ENCODE measurements at places on chromosomes 16 and 17.

DNA sequence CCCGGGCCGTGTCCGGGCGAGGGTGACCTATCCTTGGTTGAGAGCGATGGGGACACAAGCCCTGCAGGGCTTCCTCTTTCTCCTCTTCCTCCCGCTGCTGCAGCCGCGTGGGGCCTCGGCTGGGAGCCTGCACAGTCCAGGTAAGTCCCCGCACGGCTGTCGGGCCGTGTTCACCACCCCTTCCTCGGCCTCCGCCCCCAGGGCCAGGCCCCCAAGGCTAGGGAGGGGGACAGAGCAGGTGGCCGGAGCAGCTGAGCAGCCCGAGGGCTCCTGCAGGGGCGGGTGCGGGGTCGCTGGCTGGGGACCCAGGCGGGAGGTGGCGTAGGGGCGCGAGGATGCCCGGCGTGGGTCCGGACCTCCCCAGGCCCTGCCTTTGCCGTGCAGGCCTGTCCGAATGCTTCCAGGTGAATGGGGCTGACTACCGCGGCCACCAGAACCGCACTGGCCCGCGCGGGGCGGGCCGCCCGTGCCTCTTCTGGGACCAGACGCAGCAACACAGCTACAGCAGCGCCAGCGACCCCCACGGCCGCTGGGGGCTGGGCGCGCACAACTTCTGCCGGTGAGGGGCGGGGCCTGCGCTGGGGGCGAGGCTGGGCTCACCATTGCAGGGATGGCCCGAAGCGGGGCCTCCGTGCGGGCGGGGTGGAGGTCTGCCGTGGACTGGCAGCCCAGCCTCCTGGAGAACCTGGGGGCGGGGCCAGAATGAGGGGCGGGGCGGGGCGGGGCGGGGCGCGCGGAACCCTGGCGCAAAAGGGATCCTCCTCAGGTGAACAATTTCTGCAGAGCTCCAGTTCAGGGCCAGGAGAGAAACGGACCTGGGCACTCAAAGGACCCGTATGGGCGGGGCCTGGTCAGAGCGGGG lies 631 bp downstream of the KREMEN2 start:
- peak; percentile 85 for DNase-seq

DNA sequence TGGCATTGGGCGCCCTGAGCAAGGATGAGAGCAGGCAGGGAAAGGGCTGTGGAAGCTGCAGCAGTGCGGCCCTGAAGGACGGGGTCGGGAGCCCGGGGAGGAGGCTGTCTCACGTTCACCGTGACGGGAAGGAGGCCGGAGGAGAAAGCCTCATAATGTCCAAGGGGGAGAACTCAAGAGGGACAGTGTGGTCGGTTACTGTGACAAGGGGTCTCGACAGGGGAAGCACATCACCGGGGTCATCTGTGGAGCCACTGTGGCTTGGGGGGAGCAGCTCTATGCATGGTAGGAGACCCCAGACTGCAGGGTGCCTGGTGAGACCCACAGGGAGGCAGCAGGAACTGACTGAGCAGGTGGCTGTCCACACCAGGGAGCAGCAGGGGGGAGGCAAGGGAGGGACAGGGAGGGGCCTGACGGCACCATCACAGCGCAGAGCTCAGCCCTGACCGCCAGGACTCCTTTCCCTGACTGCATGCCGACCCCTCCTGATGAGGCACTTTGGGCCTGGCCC lies 154.6 kb upstream of the CHMP6 start:
- DNase-seq: no peak

- DNase-seq: no peak
These were observed 27.2 kb downstream of the MOSMO start for GRCh38 chr16:22035153-22035552.

GRCh38 chr16:10517868-10518267 lies 62.5 kb downstream of the EMP2 start:
- DNase-seq: no peak

DNA sequence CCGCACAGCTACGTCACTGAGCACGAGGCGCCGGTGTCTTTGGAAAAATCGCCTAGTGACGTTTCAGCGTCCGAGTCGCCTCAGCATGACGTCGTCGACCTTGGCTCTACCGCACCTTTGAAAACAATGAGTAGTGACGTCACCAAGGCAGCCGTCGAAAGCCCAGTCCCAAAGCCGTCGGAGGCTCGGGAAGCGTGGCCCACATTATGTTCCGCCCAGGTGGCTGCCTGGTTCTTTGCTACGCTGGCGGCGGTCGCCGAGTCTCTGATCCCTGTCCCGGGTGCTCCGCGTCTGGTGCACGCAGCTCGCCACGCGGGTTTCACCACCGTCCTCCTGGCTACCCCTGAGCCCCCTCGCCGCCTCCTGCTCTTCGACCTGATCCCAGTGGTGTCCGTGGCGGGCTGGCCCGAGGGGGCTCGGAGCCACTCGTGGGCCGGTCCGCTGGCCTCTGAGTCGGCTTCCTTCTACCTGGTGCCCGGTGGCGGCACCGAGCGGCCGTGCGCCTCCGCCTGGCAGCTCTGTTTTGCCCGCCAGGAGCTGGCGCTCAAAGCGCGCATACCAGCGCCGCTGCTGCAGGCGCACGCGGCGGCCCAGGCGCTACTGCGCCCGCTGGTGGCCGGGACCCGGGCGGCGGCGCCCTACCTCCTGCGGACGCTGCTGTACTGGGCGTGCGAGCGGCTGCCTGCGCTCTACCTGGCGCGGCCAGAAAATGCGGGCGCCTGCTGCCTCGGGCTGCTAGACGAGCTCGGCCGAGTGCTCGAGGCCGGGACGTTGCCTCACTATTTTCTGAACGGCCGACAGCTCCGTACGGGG lies 1.5 kb downstream of the TMEM102 start:
- peak; percentile 85 for DNase-seq

- no peak for DNase-seq
These were observed 136.0 kb upstream of the IRX3 start for GRCh38 chr16:54422569-54422978.

DNA sequence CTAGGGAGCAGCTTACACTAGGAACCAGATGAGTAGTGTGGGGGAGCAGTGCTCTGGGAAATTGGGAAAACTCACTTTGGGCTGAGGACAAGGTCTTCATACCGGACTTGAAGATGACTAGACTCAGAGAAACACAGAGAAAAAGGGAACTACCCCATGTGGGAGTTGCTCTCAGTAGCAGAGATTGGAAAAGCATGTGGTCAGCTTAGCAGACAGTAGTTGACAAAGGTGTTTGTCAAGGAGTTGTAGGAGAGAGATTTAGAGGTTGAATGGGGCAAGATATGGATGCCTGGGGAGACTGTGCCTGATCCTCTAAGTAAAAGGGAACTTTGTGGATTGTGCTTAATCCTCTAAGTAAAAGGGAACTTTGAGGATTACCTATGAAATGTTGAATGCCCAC lies 194.5 kb upstream of the COX10 start:
- peak; percentile 57 for DNase-seq

DNA sequence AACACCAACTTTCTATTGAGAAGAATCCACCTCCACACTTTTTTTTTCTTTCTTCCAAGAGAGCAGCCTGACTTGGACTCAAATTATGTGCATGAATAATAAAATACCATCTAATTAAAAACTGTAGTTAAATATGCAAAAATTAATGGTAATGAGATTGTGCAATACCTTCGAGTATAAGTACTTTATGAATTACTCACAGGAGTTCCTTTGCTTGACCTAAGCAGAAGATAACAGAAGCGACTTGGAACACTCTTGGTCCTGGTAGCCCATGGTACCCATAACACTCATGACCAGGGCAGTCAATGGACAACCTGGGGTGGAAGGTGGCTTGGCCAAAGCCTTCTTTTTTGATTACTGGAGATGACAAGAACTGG lies 203.5 kb upstream of the IRX3 start:
- no peak for DNase-seq

DNA sequence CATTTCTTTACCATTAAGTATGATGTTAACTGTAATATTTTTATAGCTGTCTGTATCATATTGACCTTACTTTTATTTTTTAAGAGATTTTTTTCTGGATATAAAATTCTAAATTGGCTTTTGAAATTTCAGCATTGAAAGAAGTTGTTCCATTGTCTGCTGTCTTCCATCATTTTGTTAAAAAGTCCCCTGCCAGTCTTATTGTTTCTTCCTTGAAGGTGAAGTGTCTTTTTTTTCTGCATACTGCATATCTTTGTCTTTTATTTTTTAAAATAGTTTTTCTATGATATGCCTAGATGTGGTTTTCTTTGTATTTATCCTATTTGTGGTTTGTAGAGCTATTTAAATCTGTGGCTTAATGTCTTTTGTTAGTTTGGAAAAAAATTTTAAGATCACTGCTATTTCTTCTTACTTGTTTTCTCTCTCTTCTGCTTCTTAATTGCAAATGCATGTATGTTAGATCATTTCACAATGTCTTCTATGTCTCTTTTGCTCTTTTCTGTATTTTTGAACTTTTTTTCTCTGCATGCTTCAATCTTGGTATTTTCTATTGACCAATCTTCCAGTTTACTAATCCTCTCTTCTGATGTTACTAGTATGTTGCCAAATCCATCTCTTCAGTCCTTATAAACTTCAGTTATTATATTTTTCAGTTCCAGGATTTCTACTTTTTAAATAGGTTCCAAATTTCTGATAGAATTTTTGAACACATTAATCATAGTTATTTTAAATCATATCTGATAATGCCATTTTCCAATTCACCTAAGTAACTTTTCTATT lies 20.2 kb downstream of the IL21R start:
- DNase-seq: no peak

GRCh38 chr16:23048164-23048563 lies 101.1 kb downstream of the USP31 start:
- no peak for DNase-seq

DNA sequence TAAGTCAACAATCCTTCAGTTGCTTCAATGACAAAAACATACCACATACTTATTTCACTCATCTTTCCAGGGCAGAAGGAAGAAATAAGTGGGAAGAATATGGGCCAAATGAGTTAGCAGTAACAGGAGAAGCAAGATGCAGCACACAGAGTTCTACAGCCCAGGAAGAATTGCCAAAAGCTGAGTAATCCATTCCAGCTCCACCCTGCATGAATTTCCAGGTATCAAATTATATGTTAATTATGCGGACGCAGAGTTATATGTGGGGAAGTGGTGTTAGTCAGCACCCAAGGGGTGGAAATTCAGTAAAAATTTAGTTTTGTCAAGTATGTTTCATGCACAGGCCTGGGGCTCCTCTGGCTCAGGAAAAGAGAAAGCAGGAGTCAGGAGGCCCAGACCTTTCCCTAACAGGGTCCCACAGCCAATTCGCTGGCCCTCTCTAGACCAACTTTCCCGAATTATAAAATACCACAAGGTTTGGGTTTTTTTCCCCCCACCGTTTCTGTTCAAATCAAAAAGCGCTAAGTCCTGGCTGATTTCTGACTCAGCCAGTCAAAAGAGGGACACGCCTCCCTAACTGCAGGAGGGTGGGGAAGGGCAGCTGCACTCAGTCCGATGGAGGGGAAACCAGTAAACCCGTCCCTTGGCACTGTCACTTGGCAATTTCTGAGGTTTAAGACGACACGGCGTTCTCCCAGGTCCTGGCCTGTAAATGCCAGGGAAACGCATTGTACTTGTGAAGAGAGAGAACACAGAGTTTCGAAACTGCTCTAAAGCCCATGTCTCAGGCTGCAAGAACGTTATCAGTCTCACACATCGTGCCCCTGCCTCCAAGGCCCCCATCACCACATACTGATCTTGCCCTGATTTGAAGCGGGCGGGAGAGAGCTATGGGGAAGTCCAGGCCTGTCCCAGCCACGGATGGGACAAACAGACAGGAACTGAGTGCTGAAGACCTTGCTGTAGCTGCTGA lies 58.1 kb downstream of the ZFHX3 start:
- DNase-seq: peak; percentile 80

DNA sequence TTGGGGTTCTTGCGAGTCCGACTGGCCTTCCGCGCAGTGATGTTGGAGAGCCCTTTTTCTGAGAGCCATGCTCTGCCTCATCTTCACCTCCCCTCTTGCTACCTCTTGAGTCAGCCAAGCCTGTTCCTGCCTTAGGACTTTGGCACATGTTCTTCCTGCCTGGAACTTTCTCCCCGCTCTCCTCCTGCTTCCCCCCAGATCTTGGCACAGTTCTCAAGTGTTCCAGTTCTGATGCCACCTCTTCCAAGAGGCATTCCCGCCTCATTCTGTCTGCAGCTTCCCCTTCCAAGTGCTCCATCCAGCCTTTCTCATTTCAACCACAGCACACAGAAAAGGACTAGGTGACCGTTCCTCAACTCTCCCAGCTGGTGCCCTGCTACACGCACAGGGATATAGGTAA lies 7.7 kb downstream of the AKAP1 start:
- no peak for DNase-seq

DNA sequence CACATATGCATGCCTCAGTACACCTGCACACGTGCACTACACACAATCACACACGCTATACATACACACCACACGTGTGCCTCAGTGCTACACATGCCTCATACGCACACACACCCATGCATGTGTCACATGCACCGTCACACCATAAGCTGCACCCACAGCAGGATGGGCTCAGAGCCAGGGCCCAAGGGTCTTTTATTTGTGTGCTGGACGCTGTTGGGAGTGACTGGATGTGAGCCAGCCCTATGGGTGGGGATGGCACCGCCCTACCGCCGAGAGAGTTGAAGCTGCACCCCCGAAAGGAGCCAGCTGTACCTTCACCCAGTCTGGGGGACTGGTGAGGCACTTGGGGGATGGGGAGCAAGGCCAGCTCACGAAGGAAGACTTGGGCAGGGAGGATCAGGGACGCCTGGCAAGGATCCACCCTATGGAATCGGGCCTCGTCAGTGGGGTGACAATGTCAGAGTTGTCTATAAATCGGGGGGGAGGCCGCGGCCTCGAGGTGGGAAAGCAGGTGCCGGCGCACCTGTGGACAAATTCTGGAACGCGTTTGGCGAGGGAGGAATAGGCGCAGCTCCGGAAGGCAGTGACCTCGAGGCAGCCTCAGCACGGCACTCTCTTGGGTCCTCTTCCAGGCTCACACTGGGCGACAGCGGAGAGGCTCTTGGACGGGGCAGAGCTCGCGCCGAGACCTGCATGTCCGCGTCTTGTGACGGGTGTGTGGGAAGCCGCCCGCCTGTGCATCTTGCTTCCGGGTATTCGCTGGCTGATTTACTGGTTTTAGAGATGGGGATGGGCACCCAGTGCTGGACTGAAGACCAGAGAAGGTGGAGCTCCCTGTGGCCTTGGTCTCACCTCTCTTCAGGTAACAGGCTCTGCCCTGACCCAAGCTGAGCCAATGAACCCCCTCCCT lies 7.3 kb downstream of the RGS11 start:
- no peak for DNase-seq

DNA sequence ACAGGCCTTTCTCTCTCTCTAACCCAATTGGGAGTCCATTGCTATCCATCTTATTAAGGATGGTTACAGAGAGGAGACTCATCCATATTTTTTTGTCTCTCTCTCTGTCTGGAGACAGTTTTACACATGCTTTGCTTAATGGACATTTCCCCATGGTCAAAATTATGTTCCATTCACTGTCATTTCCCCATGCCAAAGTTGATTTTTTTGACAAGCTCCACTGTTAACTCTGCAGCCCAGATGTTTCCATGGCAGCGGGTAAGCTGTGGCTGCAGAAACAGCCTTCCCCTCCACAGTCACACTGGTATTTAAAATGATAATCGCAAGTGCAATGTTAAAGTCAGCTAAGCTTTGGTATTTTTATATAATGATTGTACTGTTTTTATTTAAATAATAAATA lies 63.9 kb upstream of the HLF start:
- DNase-seq: no peak

DNA sequence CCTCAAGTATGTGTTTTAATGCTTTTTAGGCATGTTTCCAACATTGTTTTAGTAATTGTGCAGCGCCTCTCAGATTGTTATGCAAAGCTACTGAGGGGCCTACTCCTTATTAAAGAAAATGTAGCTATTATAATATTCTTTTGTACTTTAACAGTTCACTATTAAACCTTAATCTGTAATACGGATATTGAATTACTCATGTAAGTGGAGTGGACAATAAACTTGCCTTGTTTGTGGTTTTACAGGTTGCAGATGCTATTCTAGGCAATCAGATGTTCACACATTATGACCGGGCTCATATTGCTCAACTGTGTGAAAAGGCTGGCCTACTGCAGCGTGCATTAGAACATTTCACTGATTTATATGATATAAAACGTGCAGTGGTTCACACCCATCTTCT lies 41.0 kb downstream of the PTRH2 start:
- no peak for DNase-seq

All from KBM-7 (cell line).